ENCODE measurements at places on chromosomes 1 and 21.

GRCh38 chr1:235018161-235018560 is 110.5 kb downstream of the TOMM20 start:
- no peak for DNase-seq

DNA sequence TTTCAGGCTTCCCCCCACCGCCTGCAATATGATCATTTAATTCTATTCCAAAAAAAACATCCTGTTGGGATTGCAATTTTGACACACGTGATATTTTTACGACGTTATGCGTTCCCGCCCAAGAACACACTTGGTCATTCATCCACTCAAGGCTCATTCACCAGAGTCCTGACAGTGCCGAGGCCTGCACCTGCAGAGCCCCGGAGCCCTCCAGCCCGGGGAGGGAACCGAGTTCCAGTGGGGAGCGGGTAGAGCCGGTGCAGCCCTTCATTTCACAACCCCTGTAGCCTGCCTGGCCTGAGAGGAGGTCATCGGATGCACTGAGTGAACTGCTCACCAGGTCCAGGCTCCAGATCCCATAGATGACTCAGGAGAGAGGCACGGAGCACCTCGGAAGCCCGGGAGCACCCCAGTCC is 156.0 kb upstream of the BACE2 start:
- no peak for DNase-seq

GRCh38 chr1:228410015-228410414 is 3.4 kb upstream of the TRIM11 start:
- no peak for DNase-seq

DNA sequence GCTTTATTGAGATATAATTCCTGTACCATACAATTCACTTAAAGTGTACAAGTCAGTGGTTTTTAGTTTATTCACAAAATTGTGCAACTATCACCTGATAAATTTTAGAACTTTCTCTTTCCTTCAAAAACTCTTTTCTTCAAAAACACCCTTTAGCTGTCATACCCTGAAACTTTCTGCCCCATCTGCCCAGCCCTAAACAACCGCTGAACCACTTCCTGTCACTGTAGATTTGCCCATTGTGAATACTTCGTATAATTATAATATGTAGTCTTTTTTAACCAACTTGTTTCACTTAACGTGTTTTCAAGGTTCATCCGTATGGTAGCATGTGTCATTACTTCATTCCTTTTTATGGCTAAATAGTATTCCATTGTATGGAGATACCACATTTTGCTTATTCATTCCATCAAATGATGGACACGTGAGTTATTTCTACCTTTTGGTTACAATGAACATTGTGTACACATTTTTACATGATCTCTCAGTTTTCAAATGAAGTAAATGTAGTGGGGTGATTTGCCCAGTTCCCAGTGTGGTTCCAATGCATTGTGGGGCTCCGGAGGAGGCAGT is 37.9 kb downstream of the WNT4 start:
- no peak for DNase-seq

- no peak for DNase-seq
These were observed 259.6 kb upstream of the PLD5 start for GRCh38 chr1:242784084-242784483.

- DNase-seq: no peak
These were observed 20.9 kb downstream of the LAMC1 start for GRCh38 chr1:183043872-183044854.

- no peak for DNase-seq
These were observed 8.6 kb downstream of the ST6GALNAC3 start for GRCh38 chr1:76083189-76083588.

DNA sequence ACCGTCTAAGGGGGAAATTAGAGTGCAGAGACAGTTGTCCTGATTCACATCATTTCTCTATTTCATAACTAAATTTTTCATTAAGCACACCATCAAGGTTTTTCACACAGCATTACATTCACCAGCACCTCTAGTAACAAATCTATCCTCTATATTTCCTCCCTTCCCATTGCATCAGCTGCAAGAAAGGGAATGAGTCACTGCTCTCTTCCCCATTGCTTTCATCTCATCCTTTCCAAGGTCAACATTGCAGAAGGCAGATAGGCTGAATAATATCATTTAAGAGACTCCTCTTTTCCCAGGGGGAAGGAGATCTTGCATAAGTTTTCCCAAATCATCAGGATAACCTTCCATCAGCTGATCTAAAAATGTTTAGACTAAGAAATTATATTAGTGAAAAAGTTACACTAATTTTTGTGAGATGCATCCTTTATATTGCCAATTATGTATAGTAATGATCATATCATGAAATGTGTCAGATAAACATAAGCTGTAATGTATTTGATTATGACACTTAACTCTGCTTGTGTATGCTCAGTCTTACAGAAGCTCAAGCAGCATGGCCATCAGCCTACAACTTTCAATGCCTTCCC is 4.3 kb downstream of the INTS7 start:
- no peak for DNase-seq

GRCh38 chr1:202233171-202233570 is 39.6 kb downstream of the LGR6 start:
- DNase-seq: no peak

- DNase-seq: no peak
These were observed 27.7 kb downstream of the WARS2 start for GRCh38 chr1:119112791-119113190.

DNA sequence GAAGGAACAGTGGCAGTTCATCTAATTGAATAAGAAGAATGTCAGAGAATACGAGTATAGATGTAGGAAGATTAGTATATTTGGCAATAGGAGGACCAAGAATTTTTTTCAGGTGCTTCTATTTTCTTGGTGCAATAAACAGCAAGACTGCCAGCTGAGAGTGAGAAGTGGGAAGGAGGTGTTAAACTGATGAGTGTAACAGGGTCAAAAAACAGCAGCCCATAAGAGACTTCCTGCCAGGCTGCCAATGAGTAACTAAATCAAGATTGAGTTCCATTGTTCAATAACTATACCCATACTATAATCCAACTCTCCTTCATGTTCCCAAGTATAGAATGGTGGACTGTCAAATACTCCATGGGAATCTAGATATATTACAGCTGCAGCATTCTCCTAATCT is 28.7 kb downstream of the LYST start:
- no peak for DNase-seq

DNA sequence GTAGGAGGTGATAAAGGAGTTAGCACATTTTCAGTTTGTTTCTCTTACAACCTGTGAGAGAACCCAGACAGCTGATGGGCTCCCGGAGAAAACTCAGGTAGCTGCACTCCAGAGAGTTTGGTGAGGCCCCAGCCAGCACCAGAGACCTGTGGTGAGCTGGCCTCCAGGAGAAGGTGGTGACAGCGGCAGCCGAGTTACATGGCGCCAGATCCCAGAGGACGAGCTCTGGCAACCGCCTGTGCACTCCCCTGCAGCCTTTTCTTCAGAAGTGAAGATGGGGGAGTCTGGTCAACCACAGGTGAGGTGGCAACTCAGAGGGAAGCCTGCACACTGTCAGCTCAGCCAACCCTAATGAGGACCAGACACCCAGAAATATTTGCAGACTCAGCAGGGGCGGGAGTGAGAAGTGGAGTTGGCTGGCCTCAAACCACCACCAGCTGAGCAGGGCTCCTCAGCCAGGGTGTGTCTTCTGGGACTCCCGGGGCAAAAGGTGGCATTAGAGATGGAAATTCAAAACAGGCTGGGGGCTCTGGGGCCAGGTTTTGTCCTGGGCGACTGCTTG is 209.7 kb downstream of the SETD4 start:
- no peak for DNase-seq

DNA sequence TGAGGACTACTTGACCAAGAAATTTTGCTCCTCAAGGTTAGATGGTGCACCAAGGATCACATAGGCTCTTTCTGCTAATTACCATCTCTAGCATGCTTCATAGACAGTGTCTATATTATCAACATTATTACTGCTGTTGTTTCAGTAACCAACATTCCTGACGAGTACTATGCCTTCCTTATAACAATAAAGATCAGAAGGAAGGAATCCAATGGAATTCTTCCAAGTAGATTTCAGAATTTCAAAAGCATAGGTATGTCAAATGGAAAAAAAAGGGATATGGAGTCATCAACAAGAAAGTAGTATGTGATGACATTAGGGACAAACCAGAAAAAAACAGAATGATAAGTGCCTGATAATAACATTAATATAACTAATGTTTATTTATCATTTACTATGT is 39.6 kb upstream of the LPGAT1 start:
- DNase-seq: no peak

GRCh38 chr1:189936861-189937260 is 540.8 kb downstream of the BRINP3 start:
- no peak for DNase-seq

- no peak for DNase-seq
These were observed 60.1 kb downstream of the PKN2 start for GRCh38 chr1:88744142-88744541.

- DNase-seq: no peak
These were observed 17.1 kb upstream of the MPZL1 start for GRCh38 chr1:167704715-167705114.

GRCh38 chr1:175338387-175339135 is 146.0 kb upstream of the KIAA0040 start:
- DNase-seq: peak; percentile 23

GRCh38 chr1:83931658-83932253 is 67.2 kb downstream of the TTLL7 start:
- peak; percentile 55 for DNase-seq

DNA sequence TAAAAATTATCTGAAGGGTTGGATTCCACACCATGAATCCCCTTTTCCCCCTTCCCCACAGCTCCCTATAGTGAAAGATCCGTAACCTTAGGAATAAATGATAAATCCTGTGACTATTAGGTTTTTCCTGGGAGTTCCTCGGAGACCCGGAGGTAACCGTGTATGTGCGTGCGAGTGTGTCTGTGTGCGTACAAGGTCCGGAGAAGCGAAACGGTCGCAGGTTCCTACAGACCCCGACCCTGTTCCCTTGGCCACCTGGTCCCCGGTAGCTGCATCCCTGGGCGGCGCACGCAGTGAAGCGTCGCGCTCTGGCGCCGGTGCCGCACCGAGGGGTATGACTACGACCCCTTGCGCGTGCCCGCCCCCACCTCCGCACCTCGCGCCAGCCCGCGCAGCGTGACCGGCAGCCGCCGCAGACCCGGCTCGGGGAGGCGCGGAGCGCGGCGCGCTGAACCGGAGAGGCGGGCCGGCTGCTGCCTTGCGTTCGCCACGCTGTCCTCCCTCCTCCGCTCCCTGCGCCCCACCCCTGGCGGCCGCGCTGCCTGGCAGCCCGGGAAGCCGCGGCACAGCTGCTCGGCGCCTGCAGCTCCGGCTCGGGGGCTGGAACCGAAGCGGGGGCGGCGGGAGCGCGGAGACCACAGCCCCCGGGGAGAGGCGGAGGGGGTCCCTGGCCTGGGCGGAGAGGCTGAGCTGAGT is at the start of gene AK5:
Gene AK5 (plus strand): TSS at position 529 of the 696 bp plus-strand sequence. CDS start 295 bp downstream, outside the sequence.
- no peak for DNase-seq

- DNase-seq: no peak
These were observed 2.1 kb upstream of the CD53 start for GRCh38 chr1:110870721-110871388.

DNA sequence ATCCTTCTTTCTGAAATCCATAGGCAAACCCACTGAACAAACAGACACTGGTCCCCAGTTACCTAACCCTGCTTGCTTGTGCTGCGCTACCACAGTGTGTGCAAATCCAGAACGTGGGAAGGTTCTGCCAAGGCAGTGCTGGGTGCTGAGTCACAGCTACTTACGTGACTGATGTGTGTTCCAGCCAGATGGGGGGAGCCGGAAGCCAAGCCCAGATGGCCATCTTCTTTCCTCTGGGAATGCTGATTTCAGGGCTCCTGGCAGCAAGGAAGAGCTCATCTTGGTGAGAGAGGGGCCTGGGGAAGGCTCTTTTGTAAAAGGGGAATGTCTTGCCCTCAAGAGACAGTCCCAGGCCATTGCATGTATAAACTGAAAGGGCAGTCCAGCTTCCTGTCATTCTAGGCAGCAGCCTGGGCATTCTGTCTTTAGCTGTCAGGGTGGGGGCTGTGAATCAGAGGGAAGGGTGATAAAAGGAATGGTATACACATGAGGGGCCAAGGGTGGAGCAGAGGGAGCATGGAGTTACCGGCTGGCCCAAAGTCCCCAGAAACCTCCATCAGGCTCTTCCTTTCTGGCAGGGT is 54.1 kb downstream of the CD46 start:
- DNase-seq: peak; percentile 45

GRCh38 chr1:190754666-190755065 is 277.0 kb upstream of the BRINP3 start:
- DNase-seq: peak; percentile 34

- no peak for DNase-seq
These were observed 19.5 kb downstream of the IFFO2 start for GRCh38 chr1:18936814-18937481.

- peak; percentile 32 for DNase-seq
These were observed 1.8 kb upstream of the CKS1B start for GRCh38 chr1:154972517-154973343.

- no peak for DNase-seq
These were observed 1.3 kb downstream of the MTFR1L start for GRCh38 chr1:25821112-25821476.

GRCh38 chr1:162133566-162133965 is 64.1 kb downstream of the NOS1AP start:
- no peak for DNase-seq

DNA sequence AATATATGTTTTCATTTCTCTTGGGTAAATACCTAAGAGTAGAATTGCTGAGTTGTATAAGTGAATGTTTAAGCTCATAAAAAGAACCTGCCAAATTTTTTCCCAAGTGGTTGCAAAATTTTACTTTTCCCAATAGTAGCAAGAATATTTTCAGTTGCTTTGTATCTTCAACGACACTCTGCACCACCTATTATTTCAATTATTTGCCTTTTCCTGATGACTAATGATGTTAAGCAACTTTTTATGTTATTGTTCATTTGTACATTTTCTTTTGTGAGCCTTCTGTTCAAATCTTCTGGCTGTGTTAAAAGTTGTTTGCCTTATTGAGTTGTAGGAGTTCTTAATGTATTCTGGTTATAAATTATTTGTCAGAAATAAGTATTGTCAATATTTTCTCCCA is 299.1 kb upstream of the NRIP1 start:
- no peak for DNase-seq

DNA sequence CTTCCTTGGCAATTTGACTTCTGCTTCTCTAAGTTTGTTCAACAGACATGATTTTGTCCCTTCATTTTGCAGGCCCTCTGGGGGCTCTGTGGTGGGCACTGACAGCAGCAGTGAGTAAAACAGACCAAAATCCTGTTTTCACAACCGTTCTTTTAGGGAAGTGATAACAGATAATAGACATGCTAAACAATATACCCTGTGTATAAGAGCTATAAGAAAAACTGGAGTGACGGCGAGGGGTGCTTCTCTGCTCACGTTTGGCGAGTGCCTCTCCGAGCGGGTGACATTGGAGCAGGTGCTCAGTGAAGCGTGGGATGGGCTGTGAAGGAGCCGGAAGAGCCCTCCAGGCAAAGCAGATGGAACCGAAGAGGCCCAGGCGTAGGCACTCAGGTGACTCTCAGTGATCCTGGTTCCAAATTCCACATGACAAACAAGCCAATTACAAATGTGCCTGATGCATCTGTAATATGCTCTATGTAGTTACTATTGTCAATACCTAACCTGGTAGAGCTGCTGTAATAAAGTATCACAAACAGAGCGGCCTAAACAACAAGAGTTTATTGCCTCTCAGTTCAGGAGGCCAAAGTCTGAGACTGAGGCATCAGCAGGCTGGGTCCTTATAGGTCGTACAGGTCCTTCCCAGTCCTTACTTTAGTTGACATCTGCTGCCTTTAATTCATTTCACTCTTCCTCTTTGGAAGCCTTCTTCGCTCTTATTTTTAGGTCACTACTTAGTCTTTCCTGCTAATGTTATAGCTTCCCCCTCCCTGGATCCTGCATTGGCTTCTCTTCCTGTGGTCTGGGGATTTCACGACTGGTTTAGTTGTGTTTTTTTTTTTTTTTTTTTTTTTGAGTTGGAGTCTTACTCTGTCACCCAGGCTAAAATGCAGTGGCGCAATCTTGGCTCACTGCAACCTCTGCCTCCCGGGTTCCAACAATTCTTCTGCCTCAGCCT is 20.1 kb downstream of the OR2B11 start:
- DNase-seq: no peak
